ENCODE measurements at places on chromosomes 2 and 18. TPM values are rescaled to one million over a fixed set of nuclear protein-coding genes. Genes with fewer than 3 reads are reported as not detected.

Gene PDCD1
- total RNA-seq: 0.20 TPM

DNA sequence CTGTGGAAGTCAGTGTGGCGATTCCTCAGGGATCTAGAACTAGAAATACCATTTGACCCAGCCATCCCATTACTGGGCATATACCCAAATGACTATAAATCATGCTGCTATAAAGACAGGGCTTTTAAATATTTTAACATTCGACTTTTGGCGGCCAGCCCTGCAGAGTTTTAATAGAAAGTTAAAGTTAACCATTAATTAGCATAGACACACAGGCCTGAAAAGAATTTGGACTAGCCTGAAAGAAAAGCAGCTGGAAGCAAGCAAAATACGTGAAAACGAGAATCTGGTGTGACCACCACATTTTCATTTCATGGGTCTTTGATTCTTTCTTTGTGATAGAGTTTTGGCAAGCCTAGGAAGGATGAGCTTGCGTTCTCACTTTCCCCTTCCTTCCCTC is 184.0 kb downstream of the SCG2 start:
- no peak for ATAC-seq

- ATAC-seq: no peak
Observed at GRCh38 chr2:46308081-46308480, 10.9 kb downstream of the EPAS1 start.

DNA sequence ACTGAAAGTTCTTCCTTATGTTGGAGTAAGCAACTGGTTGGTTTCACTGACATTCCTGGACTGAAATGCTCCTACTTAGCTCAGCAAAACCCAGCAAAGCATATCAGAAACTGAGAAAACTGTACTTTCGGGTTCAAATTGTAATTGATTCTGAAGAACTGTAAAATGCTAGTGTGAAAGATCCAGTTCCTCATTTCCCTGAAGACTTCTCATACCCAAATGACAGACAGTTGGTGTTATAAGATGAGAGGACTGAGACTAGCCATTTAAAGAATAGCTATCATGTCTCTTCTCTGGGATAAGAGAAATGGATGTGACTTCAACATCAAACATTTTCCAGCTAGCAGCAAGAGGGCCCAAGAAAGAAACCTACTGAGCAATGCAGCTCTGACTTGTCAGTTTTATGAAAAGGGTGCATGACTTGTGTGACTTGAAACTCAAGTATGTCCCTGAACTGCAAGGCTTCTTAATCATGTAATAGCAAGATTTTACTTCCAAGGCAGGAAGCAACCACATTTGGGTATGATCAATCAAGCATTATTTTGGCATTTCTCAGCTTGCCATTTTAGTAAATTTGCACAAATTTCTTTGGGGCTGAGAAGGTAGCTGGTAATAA is 420.3 kb upstream of the MMADHC start:
- ATAC-seq: peak; percentile 36

GRCh38 chr18:7038330-7038851 is 79.2 kb downstream of the LAMA1 start:
- peak; percentile 91 for ATAC-seq

GRCh38 chr2:46657042-46657504 is 177.7 kb downstream of the TMEM247 start:
- peak; percentile 38 for ATAC-seq

DNA sequence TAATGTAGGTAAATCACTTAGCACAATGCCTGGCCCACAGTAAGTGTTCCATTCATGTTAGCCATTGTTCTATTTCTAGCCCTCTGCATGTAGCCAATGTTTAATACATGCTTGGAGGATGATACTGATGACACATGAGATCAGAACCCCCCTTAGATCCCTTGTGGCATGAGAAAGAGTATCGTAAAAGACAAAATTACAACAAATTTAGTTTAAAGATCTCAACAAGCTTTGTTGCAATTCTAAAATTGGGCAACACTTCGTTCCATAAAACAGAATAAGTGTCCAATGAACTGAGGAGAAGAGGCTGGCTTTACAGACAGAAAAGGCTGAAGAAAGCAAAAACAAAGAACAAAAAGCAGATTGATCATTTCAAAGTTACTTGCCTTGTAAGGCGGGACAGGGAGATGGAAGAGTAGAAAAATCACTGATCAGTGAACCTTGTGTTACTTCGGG is 148.7 kb upstream of the SLC1A4 start:
- no peak for ATAC-seq

GRCh38 chr2:231926180-231926741 is at the start of gene NPPC:
TSS of gene NPPC (minus strand) at chr2:231926396. CDS start at chr2:231926249, 147 bp downstream.
- peak; percentile 73 for ATAC-seq

GRCh38 chr18:25055076-25055475 is 296.9 kb downstream of the ZNF521 start:
- no peak for ATAC-seq

GRCh38 chr2:240278661-240279060 is 138.2 kb upstream of the OTOS start:
- ATAC-seq: no peak

GRCh38 chr2:112641701-112642100 is 4.0 kb upstream of the SLC20A1 start:
- no peak for ATAC-seq

GRCh38 chr2:75560768-75561565 is at the start of gene EVA1A:
TSS of gene EVA1A (minus strand) at chr2:75560939. CDS start at chr2:75518140, 42,799 bp downstream.
- peak; percentile 31 for ATAC-seq

DNA sequence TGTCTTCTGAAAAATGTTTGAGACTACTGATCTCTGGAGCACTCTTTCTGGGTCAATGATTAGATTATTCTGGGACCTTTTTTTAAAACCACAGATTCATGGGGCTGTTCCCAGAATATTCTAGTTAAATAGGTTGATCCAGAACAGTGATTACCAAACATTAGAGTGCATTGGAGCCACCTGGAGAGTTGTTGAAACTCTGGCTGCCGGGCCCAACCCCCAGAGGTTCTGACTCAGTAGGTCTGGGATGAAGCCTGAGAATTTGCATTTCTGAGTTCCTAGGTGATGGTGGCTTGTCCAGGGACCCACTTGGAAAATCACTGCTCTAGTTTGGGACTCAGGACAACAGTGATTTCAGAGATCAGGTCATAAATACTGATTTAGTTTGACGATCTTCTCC is 197.3 kb downstream of the PTPRM start:
- ATAC-seq: no peak

DNA sequence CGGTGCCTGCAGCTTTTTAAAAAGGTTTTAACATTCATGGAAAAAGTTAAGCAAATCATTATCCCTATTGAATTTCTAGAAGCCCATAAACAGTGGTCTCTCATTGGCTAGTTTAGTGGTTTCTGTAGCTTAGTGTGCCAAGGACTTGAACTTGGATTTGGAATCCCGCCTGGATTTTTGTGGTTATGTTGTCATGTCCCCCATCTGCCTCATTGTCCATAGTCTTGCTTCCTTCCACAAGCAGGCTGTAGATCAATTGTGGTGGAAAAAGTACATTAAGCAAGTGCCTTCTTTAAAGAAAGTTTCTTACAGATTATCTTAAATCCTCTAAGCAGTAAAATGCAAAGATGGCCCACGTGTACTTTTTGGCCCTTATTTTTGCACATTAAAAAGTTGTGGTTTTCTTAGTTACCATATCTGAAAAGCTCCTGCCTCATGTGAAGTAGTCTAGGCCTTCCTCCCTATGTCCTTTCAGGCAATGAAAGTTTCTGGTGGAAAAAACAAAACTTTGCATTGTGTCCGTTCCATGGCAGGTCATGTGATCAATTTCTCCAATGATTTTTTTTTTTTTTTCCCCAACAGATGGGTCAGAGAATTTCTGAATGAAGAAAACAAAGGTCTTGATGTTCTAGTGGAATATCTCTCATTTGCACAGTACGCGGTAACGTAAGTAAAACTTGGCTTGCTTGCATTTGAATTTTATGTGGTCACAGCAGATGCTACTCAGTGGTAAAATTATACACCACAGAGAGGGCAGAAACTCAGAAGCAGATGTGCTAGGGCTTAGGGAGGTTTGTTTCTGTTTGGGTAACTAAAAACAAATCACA is 158.9 kb downstream of the PRPF40A start:
- no peak for ATAC-seq

DNA sequence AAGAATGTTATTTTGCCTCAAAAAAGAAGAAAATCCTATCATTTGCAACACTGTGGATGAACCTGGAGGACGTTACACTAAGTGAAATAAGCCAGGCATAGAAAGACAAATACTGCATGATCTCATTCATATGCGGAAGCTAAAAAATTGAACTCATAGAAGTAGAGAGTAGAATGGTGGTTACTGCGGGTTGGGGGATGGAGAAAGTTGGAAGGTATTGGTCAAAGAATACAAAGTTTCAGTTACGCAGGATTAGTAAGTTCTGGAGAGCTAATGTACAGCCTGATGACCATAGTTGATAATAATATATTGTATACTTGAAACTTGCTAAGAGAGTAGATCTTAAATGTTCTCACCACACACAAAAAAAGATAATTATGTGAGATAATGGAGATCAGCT is 5.0 kb upstream of the GALNT5 start:
- ATAC-seq: no peak

GRCh38 chr2:132979339-132980093 is 309.5 kb upstream of the LYPD1 start:
- ATAC-seq: no peak

DNA sequence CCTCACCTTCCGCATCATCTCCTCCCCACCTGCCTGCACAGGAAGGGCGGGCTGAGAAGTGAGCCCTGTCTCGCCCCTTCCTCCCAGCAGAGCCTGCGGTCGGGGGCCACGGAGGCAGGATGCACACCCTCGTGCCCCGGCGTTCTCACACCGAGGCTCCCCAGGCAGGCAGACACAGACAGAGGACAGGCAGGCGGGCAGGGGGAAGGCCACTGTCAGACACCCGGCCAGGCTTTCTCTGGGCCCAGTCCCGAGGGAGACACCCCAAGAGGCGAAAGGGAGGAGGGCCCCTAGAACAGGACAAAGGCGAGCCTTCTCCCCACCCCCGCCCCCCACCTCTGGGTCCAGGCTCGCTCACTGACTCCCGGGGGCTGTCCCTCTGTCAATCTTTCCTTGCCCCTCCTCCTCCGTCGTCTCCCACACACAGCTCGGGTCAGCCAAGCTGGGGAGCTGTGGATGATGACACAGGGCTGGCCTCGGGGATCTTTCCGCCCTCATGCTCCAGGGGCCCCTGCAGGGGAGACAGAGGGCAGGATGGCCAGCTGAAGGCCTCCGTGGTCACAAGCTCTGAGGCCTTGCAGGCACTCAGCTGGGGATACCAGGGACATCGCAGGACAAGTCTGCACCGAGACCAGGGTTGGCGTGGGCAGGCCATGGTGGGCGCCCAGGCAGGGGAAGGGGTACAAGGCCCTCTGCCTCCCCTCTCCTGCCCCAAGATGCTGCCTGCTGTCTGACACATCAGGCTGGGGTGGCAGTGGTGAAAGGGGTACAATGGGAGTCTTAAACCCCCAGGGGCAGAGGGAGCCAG is 24.9 kb downstream of the BIN1 start:
- ATAC-seq: peak; percentile 42

GRCh38 chr2:205115511-205115910 is 566.8 kb upstream of the NRP2 start:
- no peak for ATAC-seq
